ENCODE measurements at places on chromosomes 4 and X.

DNA sequence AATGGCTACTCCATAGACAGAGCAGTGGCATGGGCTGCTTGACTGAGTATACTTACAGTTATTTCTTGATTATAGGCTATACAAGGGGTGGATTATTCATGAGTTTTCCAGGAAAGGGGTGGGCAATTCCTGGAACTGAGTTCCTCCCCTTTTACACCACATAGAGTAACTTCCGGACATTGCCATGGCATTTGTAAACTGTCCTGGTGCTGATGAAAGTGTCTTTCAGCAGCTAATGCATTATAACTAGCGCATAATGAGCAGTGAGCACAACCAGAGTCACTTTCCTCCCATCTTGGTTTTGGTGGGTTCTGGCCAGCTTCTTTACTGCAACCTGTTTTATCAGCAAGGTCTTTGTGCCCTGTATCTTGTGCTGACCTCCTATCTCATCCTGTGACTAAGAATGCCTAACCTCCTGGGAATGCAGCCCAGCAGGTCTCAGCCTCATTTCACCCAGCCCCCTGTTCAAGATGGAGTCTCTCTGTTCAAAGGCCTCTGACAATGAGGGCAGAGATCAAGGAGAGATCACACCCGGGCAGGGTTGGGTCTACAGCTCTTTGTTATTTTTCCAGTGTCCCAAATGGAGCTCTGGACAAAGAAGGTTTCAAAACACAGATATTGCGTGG, 468.4 kb upstream of the PRKX start:
- no peak for DNase-seq

DNA sequence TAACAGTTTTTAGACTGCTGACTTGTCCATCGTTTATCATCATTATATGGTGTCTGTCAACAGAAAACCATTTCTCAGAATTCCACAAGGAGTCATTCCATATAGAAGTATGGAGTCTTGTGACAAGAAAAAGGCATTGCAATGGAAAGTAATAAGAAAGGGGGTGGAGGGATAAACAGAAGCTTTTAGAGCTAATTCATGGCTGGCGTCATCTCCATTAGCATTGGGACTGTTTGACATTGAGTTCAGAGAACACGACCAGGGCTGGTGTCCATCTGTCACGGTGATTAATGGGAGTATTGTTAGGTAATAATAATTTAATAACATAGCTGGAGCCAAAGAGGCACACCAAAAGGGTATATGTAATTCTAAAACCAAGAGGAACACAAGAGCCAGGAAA, 101.9 kb upstream of the SFRP2 start:
- no peak for DNase-seq

DNA sequence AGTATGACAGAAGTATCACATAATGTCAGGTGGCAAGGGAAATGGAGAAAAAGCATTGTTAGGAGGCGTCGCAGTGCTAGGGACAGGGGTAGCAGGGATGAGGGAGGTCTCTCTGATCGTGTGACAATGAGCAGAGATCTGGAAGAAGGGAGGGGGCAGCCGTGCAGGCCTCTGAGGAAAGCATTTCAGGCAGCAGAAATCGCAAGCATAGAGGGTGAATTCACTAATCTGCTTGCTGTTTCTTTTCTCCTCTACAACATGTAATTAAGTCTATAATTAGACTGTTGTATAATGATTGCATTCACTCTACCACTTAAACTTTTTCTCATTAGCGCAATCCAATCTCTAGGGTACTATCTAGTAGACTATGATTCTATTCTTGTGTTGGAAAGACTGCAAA, 9.1 kb downstream of the CYP4V2 start:
- no peak for DNase-seq

DNA sequence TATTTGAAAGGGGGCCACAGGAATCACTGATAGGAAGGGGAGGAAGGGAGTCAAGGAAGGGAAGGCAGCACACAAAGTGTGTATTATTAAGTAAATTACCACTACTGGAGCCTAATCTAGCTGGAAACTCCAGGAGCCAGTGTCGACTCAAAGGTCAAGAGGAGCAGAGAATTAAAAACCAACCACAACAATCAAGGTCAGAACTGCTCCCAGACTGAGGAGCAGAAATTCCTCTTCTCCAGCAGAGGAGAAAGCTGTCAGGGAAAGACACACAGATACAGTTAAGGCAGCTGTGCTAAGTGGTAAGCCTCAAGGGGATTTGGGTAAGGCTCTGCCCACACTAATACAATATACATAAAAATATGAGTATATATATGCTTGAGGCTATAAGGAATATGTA, 87.5 kb upstream of the PTPN13 start:
- no peak for DNase-seq

- no peak for DNase-seq
Measured at GRCh38 chrX:3268829-3269228, 77.6 kb downstream of the MXRA5 start.

DNA sequence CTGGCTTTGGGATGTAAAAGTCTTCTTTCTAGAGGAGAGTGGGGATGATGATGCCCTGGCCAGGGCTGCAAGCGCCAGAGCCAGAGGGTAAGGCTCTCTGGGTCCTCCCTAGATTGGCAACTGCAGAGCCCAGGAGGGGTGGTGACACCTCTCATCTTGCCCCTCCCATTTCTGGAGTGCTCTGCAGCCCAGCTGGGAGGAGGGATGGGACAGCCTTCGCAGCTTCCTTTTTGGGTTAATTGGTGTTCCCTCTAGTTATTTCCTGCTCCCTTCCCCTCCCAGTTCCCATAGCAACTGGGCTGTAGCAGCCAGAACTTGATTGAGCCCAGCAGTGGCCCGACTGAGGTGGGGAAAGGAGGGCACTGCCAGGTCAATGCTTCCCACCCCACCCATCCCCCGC, 19.2 kb downstream of the NALF2 start:
- no peak for DNase-seq

DNA sequence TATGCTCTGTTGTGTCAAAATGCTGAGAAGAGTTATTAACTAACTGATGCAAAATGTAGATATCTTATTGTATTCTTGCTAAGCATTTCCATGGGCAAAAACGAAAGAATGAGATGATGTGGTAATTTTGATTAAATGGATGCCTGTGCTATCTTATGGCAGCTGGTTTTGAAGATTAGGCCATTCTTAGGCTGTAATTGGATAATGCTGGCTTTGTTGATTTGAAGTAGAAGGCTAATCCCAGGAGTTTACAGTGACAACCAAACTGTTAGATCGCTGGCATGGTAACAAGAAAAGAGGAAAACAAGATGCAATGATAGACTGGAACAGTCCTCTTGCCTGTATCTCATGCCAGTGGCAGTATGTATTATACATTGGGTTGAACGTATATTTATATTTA, 74.1 kb upstream of the WDR44 start:
- no peak for DNase-seq

GRCh38 chrX:33277046-33277445, 65.7 kb upstream of the DMD start:
- DNase-seq = no peak

DNA sequence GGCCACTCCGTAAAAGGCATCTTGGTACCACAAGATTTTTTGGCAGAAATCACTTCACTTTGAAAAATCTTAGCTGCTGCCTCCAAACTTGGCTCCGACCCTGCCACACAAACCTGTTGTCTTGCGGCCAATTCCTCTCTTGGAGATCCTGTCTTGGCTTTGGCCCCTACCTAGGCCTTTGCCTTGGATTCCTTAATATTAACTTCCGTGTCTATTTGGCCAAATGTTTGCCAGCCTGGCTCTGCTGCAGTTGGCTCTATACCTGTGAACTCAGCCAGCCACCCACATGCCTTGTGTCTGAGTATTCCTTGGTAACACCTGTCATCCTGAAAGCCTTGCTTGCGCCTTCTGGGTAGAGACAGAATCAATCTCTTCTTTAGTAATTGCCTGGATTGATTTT, 12.5 kb downstream of the GRXCR1 start:
- DNase-seq = no peak

- DNase-seq = no peak
Measured at GRCh38 chr4:188005561-188005960, 10.0 kb downstream of the ZFP42 start.

DNA sequence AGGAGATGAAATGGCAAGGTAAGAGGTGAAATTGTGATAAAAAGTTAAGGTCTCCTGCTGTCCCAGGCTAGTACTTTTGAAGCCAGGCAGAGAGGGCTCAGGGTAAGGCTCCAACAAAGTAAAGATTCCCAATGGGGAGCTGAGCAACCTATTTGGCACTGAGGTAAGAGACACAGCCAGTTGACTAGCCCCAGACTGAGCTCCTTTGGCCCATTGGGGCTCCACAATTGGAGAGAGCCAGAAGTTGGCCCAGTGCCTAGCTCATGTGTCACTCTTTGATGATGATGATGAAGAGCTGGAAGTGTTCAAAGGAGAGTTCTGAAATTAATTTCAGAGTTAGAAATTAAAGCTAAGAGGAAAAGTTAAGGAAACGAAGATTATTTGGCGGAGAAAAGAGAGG, 94.6 kb downstream of the RLIM start:
- no peak for DNase-seq

GRCh38 chr4:15891312-15891711, 47.2 kb downstream of the FGFBP1 start:
- no peak for DNase-seq

DNA sequence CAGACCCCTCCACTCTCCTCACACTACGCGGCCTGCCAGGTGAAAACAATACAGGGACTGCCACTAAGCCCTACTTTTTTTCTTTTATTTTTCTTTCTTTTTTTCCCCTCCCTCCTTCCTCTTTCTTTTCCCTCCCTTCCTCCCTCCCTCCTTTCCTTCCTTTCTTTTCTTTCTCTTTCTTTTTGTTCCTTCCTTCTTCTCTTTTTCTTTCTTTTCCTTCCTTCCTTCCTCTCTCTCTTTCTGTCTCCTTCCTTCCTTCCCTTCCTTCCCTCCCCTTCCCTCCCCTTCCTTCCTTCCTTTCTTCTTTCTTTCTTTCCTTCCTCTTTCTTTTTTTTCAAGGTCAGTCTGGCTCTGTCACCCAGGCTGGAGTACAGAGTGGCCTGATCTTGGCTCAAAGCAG, 41.9 kb downstream of the RWDD4 start:
- DNase-seq = no peak

- no peak for DNase-seq
Measured at GRCh38 chr4:161714931-161715330, 448.9 kb downstream of the FSTL5 start.

GRCh38 chrX:68834371-68835103, 5.7 kb downstream of the EFNB1 start:
- no peak for DNase-seq

- peak; percentile 49 for DNase-seq
Measured at GRCh38 chrX:16712548-16713155, at the start of gene CTPS2. TSS of gene CTPS2 (minus strand) at chrX:16712669. CDS start at chrX:16702902, 9,767 bp downstream.

DNA sequence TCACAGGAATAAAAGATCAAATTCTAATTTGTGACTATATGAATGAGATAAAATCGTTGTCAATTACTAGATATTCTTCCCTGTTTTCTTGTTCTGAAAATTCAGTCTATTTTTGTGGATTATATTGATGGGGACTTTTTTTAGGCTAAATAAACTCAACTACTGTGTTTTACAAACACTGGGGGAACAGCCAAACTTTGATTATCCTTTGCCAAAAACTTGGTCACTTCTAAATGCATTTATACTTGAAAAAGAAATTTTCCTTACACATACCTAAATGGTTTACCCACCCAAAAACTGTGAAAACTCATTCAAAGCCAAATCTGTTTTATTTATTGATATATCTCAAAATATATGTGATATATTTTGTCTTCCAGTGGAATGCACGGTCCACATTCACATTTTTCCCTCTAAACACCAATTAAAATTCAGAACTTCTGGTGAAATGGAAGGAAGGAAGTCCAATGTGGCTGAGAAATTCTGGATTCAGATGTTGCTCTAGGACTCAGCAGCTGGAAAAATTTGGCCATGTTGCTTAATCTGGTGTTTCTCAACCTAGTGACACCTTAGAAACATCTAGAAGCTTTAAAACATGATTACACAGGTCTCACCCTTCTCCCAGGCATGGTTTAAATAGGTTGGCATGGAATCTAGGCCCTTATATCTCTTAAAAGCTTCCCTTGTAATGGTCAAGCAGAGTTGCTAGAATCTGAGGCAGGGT, 28.6 kb upstream of the ARHGAP24 start:
- DNase-seq = no peak

DNA sequence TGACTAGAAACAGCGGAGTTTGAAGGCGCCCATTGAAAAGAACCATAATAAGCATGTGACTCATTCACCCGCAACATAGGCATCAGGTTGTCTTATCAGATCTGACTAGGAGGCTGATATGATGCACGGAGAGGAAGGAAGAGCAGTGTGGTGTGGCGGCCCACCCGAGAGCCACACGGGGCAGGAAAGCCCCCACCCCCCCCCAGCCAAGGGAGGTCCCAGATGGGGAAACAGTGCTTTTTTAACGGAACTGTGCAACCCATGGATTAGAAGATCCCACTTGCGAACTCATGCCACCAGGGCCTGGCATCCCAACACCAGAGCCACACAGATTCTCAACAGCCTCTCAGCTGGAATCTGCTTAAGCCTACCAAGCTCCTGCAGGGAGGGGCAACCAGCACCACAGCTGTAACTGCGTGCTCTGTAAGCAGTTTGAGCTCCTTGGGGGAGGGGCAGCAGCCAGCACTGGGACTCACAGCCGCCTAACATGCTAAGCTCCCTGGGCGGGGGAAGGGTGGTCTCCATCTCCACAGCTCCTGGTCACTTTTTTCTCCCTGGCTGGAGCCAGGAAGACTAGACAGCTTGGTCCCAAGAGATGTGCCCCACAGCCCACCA, 466.2 kb downstream of the PDGFC start:
- DNase-seq = no peak

DNA sequence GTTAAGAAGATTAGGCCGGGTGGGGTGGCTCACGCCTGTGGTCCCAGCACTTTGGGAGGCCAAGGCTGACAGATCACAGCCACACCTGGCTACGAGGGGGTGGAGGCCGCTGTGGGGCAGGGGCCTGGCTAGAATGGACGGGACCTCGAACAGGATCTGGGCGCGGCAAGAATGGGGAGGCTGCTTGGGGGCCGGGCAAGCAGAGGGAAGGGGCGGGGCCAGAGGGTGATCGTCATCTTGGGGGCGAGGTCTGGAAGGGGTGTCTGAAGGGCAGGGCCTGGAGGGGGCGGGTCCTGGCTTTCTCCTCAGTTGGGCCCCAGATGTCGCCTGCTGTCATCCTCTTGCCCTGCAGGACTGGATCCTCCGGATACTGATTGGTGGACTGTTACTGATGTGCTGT, 57.3 kb upstream of the ENPEP start:
- no peak for DNase-seq

DNA sequence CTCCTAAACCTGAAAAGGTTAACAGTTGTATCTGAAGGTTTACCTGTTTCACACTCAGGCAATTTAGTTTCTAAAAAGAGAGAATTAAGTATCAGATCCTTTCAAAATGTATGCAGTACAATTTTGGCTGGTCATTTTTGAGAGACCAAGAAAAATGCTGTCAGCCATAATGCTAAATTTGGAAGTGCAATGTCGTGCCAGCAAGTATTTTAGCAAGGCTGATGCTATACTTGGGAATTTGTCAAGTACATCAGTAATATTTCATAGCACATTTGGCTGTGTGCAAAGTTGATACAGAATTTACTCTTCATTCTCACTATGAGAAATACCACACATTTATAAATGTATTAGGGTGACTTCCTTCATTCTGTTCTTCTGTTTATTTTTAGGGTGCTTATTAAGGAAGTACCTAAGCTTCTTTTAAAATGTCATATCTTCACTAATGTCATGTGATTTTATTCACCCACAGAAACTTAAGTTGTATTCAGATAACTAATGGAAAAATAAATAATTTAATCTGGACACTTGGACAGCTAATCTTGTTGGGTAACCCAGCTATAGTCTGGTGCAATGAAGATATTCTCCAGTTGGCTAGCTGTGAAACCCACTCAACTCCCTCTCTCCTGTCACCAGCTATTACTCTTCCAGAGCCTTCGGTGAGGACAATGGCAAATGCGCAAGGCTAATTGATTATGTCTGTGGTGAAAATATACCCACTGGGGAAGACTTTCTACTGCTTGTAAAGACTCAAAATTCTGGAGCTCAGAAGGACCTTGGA, 84.2 kb upstream of the TLL1 start:
- DNase-seq = no peak

Measured in left colon (tissue), 2 donors.